ENCODE measurements at places on chromosomes 12 and 14.

GRCh38 chr12:132023658-132024057 is 73.9 kb downstream of the EP400 start:
- no peak for DNase-seq

DNA sequence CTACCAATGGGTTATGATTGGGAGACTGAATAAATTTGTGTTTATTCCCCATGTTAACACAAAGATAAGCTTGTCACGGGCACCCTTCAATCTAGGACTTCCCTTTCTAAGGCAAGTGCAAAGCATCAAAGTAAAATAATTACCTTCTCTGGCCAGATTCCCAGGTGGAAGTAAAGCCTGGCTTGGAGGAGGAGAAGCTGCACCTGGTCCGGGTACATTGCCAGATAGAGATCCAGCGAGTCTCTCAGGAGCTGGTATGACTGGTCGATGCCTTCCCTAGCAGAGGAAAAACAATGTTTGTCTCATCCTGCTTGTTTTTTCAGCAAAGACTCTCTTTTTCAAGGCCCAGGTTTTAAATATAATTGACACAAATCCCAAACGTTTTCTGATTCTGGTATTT is 24.9 kb downstream of the FBXO21 start:
- no peak for DNase-seq

DNA sequence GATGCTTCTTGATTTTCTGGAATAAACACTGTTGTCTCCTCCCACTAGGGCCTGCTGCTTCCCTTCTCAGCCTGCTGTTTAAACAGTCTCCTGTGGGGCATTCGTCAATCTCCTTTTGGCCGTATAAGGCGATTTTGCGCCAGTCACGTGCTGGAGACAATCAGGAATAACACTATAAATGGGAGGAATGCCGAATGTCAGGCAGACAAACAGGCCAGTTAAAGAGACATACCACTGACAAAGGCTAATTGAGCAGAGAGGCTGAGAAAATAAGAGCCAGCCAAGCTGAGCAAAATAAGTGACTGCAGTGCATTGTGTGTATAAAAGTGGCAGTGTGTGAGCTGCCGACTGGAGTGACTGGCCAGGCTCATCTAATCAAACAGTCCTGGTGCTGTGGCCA is 23.3 kb downstream of the DMAC2L start:
- peak; percentile 50 for DNase-seq

- DNase-seq, result peak; percentile 30
Observed at GRCh38 chr14:105096206-105096875, 31.1 kb upstream of the GPR132 start.

DNA sequence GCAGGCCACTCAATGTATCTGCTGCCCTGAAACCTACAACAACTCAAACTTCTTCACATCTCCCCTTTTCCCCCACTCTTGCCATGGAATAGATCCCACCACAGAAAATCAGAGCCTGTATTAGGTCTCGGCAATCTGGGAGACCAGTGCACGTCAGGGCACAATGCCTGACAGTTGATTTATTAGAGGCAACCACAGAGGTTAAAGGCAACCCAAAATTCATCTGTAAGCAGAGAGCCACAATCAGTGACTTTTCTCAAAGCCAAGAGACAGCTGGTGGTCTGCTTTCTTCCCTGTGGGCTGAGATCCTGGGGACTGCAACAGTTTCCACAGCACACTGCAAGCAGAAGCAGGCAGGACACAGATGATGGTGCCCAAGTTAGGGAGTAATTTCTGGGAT is 169.0 kb upstream of the NTF3 start:
- DNase-seq, result no peak

GRCh38 chr14:100256339-100256895 is 17.5 kb downstream of the YY1 start:
- no peak for DNase-seq

DNA sequence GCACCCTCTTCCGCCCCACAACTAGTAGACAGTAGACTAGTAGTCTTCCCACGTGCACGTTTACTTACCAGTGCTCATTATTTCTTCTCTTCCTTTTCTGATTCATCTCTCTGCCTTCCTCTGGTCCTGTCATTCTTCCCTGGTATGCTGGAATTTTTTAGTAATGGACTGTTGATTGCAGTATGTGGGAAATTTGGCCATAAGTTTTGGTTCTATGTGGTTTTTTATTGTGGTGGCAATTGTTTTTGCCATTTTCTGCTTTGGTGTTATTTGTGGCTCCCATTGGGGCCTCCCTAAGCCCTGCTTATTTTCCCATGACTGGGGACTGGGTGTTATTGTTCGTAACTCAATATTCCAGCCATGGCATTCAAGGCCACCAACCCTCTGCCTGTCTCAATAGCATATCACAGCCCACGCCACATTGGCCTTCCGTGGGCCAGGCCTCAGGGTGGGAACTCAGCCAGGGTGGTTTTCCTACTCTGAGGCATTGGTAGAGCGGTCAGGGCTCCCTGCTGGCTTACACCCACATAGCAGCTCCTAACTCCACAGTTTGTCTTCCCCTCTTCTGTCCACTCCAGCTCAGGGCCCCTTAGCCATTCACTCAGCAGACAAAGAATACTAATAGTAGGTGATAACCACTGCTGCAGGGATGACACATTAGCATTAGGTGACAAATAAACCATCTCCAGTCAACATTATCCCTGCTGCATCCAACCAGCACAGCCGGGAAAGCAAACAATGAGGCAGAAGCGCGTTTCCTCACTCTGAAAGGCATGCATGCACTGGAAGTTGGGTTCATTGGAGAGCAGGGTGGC is 321.5 kb downstream of the CACNA1C start:
- no peak for DNase-seq

- DNase-seq, result no peak
Observed at GRCh38 chr14:52351233-52352060, 37.3 kb downstream of the PTGER2 start.

- DNase-seq, result no peak
Observed at GRCh38 chr12:30814295-30814655, 59.5 kb upstream of the CAPRIN2 start.

- DNase-seq, result peak; percentile 56
Observed at GRCh38 chr14:103581954-103582703, 19.4 kb downstream of the COA8 start.

GRCh38 chr12:45966486-45966885 is 23.9 kb downstream of the SCAF11 start:
- DNase-seq, result no peak

DNA sequence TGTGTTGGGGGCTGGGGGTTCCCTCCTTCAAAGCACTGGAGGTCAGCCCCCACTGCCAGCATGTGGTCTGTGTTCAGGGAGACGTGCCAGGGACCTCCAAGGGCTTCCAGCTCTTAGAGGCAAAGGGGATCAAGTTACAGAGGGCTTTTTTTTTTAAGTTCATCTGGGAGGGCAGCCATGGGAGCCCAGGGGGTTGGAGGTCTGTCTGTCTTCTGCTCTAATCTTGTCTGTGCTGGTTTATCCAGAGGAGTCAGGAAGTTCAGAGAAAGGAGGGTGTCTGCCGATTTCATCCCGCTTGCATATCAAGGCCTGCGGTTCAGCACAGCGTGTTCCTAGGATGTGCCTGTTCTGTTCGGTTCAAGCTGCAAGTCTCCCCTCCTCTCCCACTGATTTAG is 72.2 kb downstream of the TMEM132C start:
- no peak for DNase-seq

DNA sequence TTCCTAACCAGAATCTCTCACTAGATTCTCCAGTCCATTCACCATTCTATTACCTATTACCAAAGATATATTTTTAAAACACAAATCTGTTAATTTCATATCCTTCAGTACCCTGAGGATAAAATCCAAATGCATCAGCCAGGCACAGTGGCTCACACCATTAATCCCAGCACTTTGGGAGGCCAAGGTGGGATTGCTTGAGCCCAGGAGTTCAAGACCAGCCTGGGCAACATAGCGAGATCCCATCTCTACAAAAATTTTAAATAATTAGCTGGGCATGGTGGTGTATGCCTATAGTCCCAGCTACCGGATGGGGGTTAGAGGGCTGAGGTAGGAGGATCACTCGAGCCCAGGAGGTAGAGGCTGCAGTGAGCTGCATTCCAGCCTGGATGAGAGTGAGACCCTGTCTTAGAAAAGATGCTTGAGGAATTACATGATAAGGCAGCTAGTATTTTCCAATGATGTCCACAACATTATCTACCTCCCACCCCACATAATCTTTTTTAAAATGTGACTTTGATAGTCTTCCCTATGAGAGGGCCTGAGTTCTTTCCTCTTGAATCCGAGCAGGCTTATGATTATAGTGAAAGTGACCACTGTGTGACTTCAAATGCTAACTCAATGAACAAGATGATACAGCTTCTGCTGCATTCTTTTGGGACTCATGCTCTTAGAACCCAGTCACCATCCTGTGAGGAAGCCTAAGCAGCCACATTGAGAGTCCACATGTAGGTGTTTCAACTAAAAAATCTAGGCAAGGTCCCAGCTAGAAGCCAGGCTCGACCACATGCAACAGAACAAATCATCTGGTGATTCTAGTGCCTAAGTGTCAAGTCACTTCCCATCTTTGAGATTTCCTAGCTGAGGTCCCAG is 18.0 kb downstream of the HECTD1 start:
- DNase-seq, result no peak

- DNase-seq, result peak; percentile 76
Observed at GRCh38 chr12:5003025-5003666, 40.5 kb upstream of the KCNA5 start.

GRCh38 chr14:24078146-24078545 is 6.8 kb downstream of the CPNE6 start:
- DNase-seq, result no peak

DNA sequence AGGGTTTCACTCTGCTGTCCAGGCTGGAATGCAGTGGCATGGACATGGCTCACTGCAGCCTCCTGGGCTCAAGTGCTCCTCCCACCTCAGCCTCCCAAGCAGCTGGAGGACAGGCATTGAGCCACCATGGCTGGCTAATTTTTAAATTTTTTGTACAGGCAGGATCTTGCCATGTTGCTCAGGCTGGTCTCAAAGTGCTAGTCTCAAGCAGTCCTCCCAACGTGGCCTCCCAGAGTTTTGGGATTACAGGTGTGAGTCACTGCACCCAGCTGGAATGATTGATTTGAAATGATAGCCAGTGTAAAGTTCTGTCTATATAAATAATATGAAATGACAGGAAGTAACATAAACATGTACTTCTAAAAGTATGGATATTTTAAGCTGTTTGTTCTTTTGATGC is 172.7 kb downstream of the FUT8 start:
- DNase-seq, result no peak

GRCh38 chr12:1857086-1857485 is 36.7 kb downstream of the LRTM2 start:
- no peak for DNase-seq

DNA sequence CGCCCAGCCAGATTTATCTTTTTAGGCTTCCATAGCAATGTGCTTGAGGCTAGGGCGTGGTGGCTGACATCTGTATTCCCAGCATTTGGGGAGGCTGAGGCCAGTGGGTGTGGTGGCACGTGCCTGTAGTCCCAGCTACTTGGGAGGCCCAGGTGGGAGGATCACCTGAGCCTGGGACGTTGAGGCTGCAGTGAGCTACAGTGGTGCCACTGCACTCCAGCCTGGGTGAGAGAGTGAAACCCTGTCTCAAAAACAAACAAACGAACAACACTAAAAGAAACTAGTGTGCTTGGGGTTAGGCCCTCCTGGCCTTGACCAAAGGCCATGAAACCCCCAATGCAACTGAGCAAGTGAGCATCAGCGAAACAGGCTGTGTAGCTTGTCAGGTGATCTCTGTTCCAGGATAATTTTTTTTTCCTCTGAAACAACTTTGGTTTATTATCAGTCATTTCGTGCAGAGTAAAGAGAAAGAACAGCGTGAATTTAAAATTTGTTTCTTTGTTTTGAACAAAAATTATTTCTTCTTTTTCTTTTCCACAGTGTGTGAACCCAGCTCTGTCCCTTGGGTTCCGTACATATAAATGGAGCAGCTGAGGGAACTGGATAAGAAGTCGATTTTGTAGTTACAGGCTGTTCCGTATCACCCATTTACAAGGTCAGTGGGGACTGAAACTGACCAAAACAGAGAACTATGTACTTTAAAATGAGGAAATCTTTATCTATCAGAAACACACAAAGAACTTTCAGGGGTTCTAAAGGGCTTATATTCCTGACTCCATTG is 8.8 kb upstream of the TUBA1C start:
- no peak for DNase-seq

GRCh38 chr14:88521818-88522217 is 33.0 kb downstream of the PTPN21 start:
- no peak for DNase-seq

GRCh38 chr12:63079791-63080502 is 71.1 kb downstream of the AVPR1A start:
- no peak for DNase-seq

GRCh38 chr12:106006382-106006781 is 132.4 kb downstream of the NUAK1 start:
- no peak for DNase-seq

GRCh38 chr12:48569946-48570345 is at the start of gene LALBA:
TSS of gene LALBA (minus strand) at chr12:48570046. CDS start at chr12:48570020, 26 bp downstream.
- DNase-seq, result no peak

DNA sequence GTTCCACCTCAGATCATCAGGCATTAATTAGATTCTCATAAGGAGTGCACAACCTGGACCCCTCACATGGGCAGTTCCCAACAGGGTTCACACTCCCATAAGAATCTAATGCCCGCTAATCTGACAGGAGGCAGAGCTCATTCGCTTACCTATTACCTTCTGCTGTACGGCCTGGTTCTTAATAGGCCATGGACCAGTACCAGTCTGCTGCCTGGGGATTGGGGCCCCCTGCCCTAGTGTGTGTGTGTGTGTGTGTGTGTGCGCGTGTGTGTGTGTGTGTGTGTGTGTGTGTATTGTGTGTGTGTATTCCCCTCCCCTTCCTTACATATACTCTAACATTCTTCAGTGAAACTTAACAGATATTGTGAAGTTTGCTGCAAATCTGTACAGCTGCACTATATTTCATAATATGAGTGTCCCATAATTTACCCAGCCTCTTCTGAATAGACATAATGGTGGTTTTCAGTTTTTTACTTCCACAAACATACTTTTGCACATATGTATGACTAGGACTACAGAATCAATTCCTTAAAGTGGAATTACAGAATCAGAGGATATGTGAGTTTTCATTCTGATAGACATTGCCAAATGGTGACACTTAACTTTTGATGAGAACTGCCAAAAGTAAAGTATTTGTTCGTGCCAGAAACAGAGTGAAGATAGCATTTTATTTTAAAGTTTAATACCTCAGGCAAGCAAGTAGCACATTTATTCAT is 205.2 kb upstream of the EEA1 start:
- no peak for DNase-seq

GRCh38 chr12:80576641-80577418 is 130.6 kb upstream of the MYF6 start:
- no peak for DNase-seq

DNA sequence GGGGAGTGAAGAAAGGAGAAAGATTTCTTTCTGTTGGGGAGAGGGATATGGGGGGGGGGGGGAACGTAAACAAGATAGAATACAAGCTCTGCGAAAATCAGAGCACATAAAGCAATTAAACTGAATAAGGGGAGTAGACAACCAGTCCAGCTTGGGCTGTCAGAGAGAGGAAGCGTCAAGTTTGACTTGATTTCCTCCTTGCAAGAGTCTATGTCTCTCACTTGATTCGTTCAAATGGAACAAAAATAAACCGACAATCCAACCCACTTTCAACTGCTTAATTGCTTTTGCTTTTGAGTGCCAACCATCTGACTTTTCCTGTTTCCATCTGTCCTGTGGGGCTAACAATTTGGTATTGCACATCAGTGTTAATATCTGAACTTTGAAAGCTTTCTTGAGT is 942 bp downstream of the SYT1 start:
- DNase-seq, result no peak
